ENCODE measurements at places on chromosomes 5 and 9. TPM values are rescaled to one million over a fixed set of nuclear protein-coding genes. Genes with fewer than 3 reads are reported as not detected.

- no peak for DNase-seq
- no peak overlapping the region for H3K4me3 ChIP-seq
- no peaks in the 10 kb centered on the region for H3K36me3 ChIP-seq
- H3K27ac ChIP-seq, result no peak overlapping the region
- no peaks in the 10 kb centered on the region for H3K27me3 ChIP-seq
These were observed 127.6 kb downstream of the GADD45G start for GRCh38 chr9:89732295-89732938.

DNA sequence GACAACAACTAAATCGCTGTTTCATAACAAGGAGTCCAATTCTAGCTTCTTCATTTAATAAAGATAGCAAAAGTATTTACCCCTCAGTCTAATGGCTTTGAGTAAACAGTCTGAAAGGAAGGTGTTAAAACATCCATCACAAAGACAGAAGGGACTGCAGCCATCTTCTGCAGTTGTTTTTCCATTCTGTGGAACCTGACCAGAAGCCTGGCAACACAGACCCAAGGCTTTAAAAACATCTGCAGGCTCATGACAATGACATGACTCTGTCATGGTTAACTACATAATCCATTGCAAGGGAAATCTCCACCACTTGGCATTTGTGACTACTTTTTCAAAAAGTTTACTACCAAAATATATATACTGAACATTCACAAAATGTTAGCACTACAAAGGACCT lies 51.9 kb downstream of the ELL2 start:
- DNase-seq, result no peak
- H3K27ac ChIP-seq, result no peak overlapping the region
- H3K4me1 ChIP-seq, result no peaks in the 10 kb centered on the region
- no peak overlapping the region for H3K4me3 ChIP-seq
- no peaks in the 10 kb centered on the region for H3K27me3 ChIP-seq

- peaks cover 96% of the 10 kb centered on the region for H3K36me3 ChIP-seq
- H3K4me1 ChIP-seq, result no peaks in the 10 kb centered on the region
- no peak for DNase-seq
- no peaks in the 10 kb centered on the region for H3K27me3 ChIP-seq
These were observed 5.8 kb downstream of the PSMB7 start for GRCh38 chr9:124409410-124409809.

GRCh38 chr5:150729859-150730258 lies 29.0 kb downstream of the DCTN4 start:
- peaks cover 7% of the 10 kb centered on the region for H3K4me1 ChIP-seq
- peaks cover 77% of the 10 kb centered on the region for H3K36me3 ChIP-seq
- H3K4me3 ChIP-seq, result no peak overlapping the region

DNA sequence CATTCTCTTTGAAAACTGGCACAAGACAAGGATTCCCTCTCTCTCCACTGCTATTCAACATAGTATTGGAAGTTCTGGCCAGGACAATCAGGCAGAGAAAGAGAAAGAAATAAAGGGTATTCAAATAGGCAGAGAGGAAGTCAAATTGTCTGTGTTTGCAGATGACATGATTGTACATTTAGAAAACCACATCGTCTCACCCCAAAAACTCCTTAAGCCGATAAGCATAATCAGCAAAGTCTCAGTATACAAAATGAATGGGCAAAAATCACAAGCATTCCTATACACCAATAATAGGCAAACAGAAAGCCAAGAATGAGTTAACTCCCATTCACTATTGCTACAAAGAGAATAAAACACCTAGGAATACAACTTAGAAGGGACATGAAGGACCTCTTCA lies 21.0 kb upstream of the EPB41L4A start:
- no peak overlapping the region for H3K27ac ChIP-seq
- no peaks in the 10 kb centered on the region for H3K4me1 ChIP-seq
- DNase-seq, result no peak
- no peak overlapping the region for H3K4me3 ChIP-seq

DNA sequence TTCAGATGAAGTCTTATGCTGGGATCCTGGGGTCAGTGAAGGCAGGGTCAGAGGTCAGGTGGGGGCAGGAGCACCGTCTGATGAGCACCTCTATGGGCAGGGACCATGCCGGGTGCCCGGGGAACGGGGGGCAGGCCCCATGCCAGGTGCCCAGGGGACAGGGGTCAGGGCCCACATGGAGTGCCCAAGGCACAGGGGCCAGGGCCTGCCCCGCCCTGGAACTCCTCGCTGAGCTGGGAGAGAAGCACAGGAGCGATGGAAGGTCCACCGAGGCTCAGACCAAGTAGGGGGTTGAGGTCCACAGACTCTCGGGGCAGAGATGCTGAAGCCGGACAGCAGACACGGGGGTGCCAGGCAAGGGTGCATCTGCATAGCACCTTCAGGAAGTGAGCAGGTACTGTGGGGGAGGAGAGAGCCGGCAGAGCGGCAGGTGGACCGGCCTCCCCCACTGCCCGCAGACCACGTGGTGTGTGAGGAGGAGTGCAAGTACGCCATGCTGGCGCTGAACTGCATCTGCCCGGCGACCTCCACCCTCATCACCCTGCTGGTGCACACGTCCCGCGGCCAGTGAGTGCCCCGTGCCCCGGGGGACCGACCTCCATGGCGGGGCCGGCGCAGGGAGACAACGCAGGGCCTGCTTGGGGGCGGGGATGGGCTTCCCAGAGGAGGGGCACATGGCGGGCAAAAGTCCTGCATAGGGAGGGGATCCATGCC lies 67.7 kb downstream of the KCNT1 start:
- peaks cover 38% of the 10 kb centered on the region for H3K4me1 ChIP-seq
- H3K36me3 ChIP-seq, result no peaks in the 10 kb centered on the region
- H3K4me3 ChIP-seq, result no peak overlapping the region
- no peak overlapping the region for H3K27ac ChIP-seq
- no peak for DNase-seq

- H3K36me3 ChIP-seq, result no peaks in the 10 kb centered on the region
- no peaks in the 10 kb centered on the region for H3K27me3 ChIP-seq
- no peak overlapping the region for H3K27ac ChIP-seq
- no peak for DNase-seq
- H3K4me3 ChIP-seq, result no peak overlapping the region
These were observed 628.1 kb upstream of the TYRP1 start for GRCh38 chr9:12065050-12065449.

DNA sequence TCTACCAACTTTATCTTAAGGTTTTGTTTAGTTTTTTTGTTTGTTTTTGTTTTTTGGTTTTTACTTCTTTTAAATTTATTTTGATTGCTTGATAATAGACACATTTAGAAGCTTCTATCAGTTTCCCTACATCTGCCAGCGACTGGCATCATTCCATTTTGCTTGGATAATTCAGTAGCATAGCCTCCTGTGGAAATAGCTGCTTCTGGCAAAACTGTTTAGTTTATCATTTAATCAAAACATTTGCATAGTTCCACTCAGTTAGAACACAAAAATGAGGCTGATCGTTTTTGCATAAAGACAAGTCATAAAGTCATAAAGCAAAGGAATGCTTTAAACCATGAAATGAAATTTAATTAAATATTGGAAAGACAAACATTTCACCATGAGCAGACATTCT lies 133.7 kb upstream of the NFIL3 start:
- H3K4me1 ChIP-seq, result no peaks in the 10 kb centered on the region
- DNase-seq, result no peak
- H3K27ac ChIP-seq, result no peak overlapping the region
- H3K4me3 ChIP-seq, result no peak overlapping the region
- H3K36me3 ChIP-seq, result no peaks in the 10 kb centered on the region

ECPAS gene
- total RNA-seq, result 97.4 TPM

Measured in K562 (cell line).